ENCODE measurements at places on chromosomes 11 and 22. TPM values are rescaled to one million over a fixed set of nuclear protein-coding genes. Genes with fewer than 3 reads are reported as not detected.

- no peak for DNase-seq
These were observed 174.7 kb upstream of the PITPNB start for GRCh38 chr22:28093711-28094110.

- no peak for DNase-seq
These were observed 22.5 kb downstream of the CCDC15 start for GRCh38 chr11:124976531-124976930.

DNA sequence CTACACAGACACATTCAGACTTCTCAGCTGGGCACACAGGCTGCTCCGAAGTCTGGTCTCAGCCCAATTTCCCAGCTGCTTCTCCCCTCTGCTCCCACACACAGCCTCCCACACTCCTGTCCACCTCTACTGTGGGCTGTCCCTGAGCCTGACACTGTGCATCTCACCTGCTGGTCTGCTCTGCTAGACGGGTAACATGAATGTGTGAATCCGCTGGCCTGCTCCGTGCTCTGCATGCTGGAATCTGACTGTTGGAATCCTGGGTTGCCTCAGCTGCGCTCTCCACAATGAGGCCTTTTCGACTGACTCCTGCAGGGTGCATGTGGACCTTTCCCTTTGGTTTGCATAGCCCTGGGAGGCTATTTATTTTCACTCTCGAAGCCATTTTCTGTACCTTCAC, 489.5 kb upstream of the B3GAT1 start:
- DNase-seq: no peak

DNA sequence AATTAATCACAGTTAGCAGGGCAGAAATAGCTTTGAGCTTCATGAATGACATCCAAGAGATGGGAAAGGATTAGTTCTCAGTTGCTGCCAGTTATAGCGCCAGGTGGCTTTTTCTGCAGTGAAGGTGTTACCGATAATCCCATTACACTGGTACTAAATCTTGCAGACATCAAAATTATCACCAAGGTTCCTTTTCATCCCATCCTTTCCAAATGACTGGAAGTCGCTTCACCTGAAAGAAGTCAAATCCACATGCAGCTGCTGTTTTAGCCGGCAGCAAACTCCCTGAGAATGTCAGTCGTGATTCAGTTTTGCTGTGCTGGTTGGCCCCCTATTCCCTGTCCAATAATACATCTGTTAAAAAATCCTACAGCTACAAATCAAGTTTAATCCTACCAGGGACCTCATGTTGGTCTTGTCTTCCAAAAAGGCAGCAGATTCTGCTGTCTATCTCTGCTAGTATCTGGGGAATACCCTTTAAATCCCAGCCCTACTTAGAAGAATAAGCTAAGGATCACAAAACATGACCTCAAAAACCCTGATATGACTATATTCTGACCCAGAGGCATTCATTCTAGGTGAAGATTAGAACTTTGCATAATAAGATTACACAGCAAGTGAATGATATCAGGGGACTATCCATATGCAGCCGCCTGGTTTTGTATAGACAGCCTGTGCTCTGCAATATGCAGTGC, 31.7 kb downstream of the IMMP1L start:
- DNase-seq: no peak

Gene PANX2
- total RNA-seq: 4.2 TPM

Gene TH
- 21.9 TPM for total RNA-seq

Gene AQP11
- total RNA-seq: 1.7 TPM

All from vagina (tissue), 2 donors.